ENCODE measurements at places on chromosomes 12 and 14. TPM values are rescaled to one million over a fixed set of nuclear protein-coding genes. Genes with fewer than 3 reads are reported as not detected.

- no peak for DNase-seq
Measured at GRCh38 chr12:72338437-72338836, 66.3 kb downstream of the TRHDE start.

DNA sequence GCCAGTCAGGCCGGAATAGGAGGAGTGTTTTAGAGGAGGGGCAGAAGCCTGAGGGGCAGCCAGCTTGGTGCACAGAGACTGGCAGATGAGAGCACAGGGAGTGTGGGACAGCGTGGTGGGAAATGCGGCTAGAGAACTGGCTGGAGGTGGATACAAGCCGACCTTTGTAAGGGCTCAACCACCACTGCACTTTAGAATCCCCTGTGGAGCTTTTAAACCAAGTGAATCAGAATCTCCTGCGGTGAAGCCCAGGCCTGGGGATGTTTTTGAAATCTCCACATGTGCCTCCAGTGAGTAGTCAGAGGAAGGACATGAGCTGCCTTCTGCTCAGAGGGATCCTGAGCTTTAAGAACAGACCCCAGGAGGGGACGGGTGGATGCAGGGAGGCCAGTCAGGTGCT, 10.9 kb upstream of the PCED1B start:
- DNase-seq: no peak

DNA sequence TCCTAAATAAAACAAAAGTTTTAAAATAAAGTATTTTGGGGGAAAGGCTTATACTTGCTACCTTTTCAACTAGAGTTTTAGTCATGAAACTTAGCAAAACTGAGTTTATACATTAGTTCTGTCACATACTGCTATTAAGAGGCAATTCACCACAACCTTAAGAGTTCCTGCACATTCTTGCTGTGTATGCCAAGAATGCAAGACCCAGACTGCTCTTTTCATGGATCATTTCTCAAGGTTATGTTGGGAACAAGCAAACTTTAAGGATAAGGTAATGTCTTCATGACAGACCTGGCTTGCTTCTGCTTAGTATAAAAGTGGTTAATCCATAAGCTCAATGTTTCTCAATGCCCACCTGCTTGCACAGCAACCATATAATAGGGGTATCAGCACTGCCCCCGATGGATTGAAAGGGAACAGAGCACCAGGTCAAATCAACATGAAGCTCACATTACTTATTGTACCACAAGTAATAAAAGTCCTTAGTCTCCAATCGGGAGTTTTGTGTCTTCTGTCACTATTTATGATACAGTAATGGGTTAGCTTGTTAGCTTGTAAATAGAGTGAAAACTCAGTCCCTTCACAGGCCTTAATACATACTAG, 67.6 kb downstream of the KIF21A start:
- no peak for DNase-seq

GRCh38 chr12:69341328-69341727, 6.9 kb upstream of the LYZ start:
- no peak for DNase-seq

DNA sequence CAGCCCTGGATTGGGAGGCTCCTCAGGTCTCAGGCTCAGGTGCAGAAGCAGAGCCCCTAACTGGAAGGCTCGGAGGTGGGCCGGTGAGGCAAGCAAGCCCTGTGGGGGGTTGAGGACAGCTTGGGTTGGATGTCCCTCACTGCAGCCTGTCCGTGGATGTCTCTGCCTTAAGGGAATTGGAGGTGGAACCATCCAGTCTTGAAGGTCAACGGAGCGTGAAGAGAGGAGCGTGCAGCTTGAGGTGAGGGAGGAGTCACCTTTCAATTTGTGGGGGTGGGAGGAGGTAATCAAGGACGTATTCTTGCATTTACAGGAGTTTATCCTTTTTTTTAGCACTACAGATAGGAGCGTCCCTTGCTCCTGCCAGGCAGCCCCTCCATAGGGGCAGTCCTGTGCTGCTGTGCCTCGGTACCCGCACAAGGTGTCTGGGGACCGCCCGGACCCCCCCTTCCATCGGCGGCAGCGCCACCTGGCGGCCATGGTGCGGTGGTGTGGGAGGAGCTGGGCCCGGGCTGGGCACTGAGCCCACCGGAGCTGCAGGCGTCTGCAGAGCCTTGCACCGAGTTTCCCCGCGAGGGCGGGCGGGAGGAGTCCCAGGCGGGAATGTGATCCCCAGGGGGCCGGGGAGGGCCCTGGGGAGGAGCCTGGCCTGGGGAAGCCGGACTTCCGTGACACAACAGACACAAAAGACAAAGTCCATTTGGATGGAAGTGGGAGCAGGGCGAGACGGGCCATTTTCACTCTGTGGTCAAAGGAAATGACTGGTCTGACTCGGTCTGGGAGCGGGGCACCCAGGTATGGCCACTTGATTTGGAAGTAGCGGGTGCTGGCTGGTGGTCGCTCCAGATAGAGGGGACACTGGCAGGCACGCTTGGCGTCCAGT, 864 bp downstream of the DNAJC22 start:
- peak; percentile 84 for DNase-seq

GRCh38 chr12:74890237-74890599, 319.4 kb downstream of the KCNC2 start:
- peak; percentile 70 for DNase-seq

- peak; percentile 74 for DNase-seq
Measured at GRCh38 chr14:55123101-55123500, 6.0 kb upstream of the LGALS3 start.

GRCh38 chr12:132783917-132784531, 22.4 kb upstream of the ANKLE2 start:
- no peak for DNase-seq

GRCh38 chr12:116537101-116537904, 21.9 kb upstream of the MAP1LC3B2 start:
- no peak for DNase-seq

- DNase-seq: no peak
Measured at GRCh38 chr12:113130457-113131135, 5.0 kb downstream of the RASAL1 start.

- DNase-seq: peak; percentile 70
Measured at GRCh38 chr12:2003676-2004112, 563 bp downstream of the DCP1B start.

GRCh38 chr14:21264025-21264801, 5.0 kb downstream of the HNRNPC start:
- peak; percentile 66 for DNase-seq

DNA sequence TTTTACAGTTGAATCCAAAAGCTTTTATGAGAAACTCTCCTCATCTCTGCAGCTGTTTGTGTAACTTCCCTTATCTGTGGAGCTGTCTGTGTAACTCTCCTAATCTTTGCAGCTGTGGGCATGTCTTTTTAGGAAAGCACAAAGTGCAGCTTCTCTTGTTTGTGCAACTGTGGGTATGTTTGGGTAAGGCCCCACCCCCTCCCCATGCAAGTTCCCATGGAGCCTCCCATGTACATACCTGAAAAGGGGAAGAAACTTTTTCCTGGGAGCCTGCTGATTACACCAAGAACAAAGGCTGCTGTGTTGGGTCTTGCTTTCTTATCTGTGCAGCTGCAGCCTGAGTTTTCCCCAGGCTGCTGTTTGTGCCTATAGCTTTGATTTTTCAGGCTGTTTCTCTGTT, 42.7 kb upstream of the CDKN3 start:
- peak; percentile 92 for DNase-seq

DNA sequence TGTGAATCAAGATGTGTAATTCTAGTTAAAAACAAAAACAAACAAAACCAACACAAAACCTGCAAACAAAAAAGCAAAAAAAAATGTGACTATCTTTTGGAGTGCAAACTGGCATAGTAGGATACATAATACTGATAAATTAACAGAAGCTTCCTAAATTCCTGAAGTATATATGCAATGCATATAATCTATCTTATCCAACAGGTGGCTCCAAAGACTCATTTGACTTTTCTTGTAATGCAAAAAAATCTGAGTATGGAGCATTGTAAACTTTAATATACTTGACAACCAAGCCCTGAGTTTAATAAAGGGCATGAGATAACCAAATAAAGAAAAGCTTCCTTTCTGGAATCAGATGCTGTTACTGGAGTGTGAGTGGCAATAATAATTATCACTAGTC, 1003.6 kb downstream of the FSCB start:
- no peak for DNase-seq

- DNase-seq: no peak
Measured at GRCh38 chr12:115999582-115999981, 277.9 kb downstream of the MED13L start.

GRCh38 chr12:49546481-49546880, 7.7 kb downstream of the KCNH3 start:
- no peak for DNase-seq

GRCh38 chr14:54928216-54928615, 25.6 kb upstream of the GCH1 start:
- DNase-seq: no peak

The DHRS1 gene
- 8.7 TPM for total RNA-seq

The VCPKMT gene
- 6.4 TPM for total RNA-seq

The APAF1 gene
- total RNA-seq: 17.7 TPM

The PIK3C2G gene
- not detected for total RNA-seq

The PLEKHG7 gene
- total RNA-seq: not detected

The OTOGL gene
- total RNA-seq: under 0.01 TPM

The FRMD6 gene
- 524 TPM for total RNA-seq
